Karpas-422 (cell line): ENCODE measurements at places on chromosomes 12 and 14. TPM values are rescaled to one million over a fixed set of nuclear protein-coding genes. Genes with fewer than 3 reads are reported as not detected.

POLE gene
- 37.9 and 49.5 TPM in 2 replicates for total RNA-seq

PLEKHG3 gene
- not detected in 2 replicates for total RNA-seq

IL26 gene
- total RNA-seq: not detected in 2 replicates

CCDC196 gene
- not detected in 2 replicates for total RNA-seq

RASSF9 gene
- total RNA-seq: not detected in 2 replicates

DNA sequence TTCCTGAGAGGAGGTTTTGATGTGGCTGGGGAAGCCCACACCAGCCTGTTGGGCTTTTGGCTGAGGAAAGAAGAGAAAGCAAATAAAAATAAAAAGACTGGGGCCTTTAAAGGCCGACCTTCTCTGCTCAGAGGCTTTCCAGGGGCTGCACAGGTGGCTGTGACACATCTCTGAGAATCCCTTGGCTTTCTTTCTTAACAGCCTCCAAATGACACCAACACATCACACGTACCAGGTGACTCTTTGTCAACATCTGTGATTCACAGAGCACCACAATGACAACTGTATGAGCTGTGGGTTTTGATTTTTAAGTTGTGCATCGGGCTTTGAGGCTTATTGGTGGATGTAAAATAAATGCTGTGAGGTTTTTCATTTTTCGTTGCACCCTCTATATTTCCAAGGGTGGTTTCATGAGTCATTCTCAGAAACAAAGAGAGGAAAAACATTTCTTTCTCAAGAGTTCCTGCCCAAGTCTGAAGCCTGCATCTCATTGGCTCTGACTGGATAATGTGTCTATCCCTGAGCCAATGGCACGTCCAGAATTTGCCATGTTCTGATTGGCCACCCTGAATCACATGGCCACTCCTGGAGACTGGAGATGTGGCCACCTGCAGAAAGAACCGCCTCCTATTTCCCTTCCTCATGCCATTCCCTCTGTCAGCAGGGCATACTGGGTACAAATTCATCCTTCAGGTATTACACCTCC, 349.0 kb downstream of the GLT1D1 start:
- no peak for DNase-seq

DNA sequence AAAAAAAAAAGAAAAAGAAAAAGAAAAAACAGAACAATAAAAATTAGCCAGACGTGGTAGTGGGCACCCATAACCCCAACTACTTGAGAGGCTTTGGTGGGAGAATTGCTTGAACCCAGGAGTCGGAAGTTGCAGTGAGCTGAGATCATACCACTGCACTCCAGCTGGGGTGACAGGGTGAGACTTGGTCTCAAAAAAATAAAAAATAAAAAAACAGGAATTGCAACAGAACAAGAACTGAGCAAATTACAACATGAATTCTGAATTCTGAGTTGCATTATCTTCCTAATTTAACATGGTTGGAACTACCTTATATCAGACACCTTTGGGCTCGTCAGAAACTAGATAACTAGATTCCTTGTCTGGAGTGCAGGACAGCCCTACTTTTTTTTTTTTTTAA, 53.3 kb upstream of the NR2C1 start:
- no peak for DNase-seq

DNA sequence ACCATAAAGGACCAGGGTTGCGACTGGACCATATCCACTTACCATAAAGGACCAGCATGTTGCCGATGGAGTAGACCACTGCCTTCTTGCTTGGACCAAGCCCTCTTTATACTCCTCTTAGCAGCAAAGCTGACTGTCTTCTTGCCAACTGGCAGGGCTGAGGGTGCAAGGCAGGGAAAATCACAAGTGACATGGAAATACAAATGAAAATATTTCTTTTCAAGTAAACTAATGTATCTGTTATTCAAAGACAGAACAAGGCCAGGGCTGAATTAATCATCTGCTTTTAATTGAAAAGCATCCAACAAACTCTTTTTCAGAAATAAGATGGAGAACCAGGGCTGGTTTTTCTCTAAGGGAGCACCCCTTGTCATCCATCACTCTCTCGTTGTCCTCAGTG, at the start of gene CELA1:
Gene CELA1, minus strand, starts transcription at position 99 of the 400 bp plus-strand sequence. Its CDS starts 41 bp downstream, at position 58.
- DNase-seq: no peak

DNA sequence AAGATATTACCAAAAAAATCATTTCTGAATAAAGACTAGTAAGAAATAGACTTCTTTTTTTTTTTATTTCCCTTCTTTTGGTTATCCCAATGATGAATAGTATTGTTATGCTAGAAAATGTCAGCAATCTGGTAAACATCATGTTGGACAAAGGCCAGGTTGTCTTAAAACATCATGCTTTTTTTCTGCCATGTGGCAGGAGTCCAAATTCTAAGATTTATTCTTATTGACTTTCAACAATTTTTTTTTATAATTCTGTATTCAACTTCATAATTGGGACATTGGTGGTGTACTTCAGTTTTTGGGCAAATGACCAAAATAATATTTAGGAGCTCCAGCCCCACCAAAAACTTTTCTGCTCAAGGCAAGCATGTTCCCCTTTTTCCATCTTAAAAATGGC, 10.5 kb downstream of the DCN start:
- DNase-seq: no peak

- DNase-seq: no peak
These were observed 385.4 kb downstream of the CCDC91 start for GRCh38 chr12:28575593-28576205.

GRCh38 chr12:5242440-5242839, 189.5 kb upstream of the NTF3 start:
- DNase-seq: no peak

DNA sequence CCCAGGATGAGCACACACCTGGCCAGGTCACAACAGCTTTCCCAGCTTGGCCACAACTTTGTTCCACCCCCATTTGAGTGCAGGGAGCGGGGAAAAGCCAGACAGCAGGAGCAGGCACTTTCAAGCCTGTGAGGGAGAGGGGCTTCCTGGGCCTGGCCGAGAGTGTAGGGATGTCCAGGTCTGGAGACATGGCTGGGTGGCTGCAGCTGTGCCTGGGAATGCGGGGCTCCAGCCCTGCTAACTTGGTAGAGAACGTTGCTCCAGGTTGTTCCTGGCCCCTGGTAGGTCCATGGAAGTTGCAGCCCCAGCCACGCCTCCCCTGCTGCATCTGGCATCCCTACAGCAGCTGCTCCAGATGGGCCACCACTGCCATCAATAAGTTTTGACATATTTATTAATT, 738.5 kb downstream of the SLC6A15 start:
- DNase-seq: no peak
